ENCODE measurements at places on chromosomes 5 and 9. TPM values are rescaled to one million over a fixed set of nuclear protein-coding genes. Genes with fewer than 3 reads are reported as not detected.
A peak's percentile ranks its signal among the peaks of the same experiment; 100 is the strongest.

Gene SH2D3C
- total RNA-seq: 0.05 TPM

Gene CCNH
- total RNA-seq: 59.2 TPM

Gene SPINK4
- not detected for total RNA-seq

Gene C9
- total RNA-seq: 0.20 TPM

Gene GHR
- 0.55 TPM for total RNA-seq

Gene C7
- not detected for total RNA-seq

Gene PCDHGB2
- total RNA-seq: 0.35 TPM

Gene GRAMD2B
- 66.9 TPM for total RNA-seq

Gene PKD2L2
- not detected for total RNA-seq

Gene PCDHGA10
- 5.1 TPM for total RNA-seq

Gene TLX3
- total RNA-seq: 0.35 TPM

Gene SPINK7
- not detected for total RNA-seq

DNA sequence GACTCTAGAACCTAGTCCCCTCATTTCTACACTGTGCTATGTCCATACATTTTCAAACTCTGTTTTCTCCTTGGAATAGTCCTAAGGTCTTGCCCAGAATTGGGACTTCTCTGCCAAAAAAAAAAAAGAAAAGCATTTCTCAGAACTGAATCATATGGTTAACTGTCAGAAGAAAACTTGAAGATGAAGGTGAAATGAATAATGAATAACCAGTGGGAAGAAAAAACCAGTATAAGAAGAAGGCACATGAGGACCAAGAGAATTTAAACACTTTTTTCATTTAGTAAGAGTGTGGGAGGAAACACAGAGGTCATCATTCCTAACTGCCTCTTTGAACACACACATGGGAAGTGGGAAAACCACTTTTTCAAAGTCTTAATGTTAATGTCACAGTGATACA, 197.7 kb downstream of the PRELID2 start:
- DNase-seq: peak; percentile 26

- peak; percentile 85 for DNase-seq
These were observed 13.5 kb upstream of the TMED7 start for GRCh38 chr5:115639377-115639776.

- DNase-seq: no peak
These were observed 56.2 kb downstream of the CAMK4 start for GRCh38 chr5:111280282-111280951.

DNA sequence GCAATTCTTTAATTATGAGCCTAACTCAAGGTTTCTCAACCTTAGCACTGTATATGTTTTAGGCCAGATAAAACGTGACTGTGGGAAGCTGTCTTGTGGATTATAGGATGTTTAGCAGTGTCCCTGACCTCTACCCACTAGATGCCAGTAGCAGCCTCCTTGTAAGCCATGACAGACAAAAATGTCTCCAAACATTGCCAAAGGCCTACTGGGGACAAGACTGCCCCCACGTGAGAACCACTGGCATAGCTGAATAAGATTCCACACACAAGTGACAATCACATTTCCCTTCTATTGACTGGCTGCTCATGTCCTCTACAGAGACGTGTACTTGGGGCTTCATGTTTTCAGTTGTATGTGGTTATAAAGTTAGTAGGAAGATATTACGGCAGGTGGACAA, 55.4 kb downstream of the GOLM1 start:
- DNase-seq: no peak

DNA sequence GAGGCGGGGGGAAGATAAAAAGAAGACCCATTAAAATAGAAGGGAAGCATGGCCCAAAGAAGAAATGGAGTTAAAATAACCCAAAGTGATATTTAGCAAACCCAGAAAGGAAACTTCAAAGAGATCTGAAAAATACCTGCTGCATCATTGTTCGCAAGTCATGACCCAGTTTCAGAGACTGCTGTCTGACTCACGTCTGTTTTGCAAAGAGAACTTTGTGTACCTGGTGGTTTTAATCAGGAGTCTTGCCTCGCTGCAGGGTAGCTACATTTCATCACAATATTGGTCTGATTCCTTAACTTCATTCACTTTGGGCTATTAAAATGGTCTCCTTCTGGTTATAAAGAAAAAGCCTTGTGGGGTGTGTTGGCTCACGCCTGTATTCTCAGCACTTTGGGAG, 461.1 kb upstream of the DAP start:
- no peak for DNase-seq

DNA sequence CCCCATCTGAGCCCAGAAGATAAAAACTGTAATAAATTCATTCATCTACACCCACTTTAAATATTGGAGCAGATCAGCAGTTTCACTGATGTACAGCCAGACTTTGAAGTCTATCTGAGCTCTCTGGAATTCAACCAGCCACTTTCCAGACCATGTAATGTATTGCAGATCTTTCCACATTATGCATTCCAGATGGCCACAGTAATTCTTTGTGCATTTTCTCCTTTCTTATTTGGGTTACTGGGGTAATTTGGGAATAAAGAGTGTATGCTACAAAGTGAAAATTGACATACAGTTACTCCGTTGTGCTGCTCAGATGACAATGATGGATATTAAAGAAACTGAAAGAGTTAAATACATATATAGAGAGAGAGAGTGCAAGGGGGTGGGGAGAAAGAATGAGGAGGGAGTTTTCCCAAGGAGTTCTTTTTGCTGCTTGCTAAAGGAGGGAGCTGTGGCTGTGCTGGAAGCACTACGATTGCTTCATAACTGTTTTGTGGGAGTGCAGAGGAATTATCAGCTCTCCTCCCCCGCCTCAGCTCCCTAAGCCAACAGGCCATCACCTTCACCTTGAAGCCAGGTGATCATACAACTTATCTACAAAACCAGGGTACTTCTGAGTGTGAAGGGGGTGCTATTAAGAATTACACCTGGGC, 152.8 kb downstream of the GAS1 start:
- DNase-seq: no peak

DNA sequence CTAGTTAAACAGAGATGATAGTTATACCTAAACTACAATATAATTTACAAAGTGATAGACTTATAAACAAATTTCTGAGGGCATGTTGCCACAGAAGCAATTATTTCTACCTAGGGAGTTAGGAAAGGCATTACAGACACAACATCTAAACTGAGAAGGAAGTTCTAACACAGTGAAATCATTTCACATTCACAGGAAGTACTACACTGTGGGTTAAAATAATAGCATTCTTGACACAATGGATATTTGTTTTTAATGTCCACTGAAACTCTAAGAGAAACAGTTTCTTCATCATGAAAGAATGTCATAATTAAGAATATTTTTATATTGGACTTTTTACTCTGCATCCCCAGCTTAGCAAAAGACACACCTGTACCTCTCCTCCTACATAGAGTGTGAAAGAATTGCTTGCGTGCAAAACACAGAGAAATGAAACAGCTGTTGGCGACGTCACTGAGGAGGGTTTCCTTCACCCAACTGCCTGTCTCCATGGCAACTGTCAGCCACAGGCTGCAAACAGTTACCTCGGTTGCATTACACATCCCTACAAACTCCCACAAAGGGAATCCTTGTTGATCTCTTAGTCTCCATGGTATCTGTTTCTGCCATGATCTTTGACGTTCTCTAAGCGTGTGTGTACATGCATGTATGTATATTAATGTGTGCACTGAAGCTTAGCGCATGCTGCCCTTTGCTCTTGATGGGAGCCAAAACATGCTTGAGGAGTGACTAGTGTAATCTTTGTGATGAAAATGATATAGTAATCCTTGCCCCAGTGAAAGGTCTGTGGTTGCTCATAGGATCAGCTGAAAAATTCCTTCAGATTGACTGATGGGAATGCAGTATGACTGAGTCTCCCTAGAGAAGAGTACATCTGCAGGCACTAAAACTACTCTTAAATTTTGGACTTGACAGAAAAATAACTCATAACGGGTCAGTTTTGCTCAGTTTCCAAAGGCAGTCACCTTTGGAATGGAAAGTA, 168.5 kb downstream of the ACTL7B start:
- peak; percentile 41 for DNase-seq

- DNase-seq: no peak
These were observed 84.0 kb downstream of the COL5A1 start for GRCh38 chr9:134725605-134725940.

- DNase-seq: peak; percentile 75
These were observed 207.7 kb downstream of the TTLL11 start for GRCh38 chr9:121885345-121885901.

- DNase-seq: peak; percentile 48
These were observed 130.6 kb downstream of the DTWD2 start for GRCh38 chr5:118857700-118858099.

GRCh38 chr5:13625616-13626198, 318.8 kb downstream of the DNAH5 start:
- DNase-seq: peak; percentile 94

GRCh38 chr5:74336297-74336696, 304.2 kb downstream of the ENC1 start:
- DNase-seq: no peak

DNA sequence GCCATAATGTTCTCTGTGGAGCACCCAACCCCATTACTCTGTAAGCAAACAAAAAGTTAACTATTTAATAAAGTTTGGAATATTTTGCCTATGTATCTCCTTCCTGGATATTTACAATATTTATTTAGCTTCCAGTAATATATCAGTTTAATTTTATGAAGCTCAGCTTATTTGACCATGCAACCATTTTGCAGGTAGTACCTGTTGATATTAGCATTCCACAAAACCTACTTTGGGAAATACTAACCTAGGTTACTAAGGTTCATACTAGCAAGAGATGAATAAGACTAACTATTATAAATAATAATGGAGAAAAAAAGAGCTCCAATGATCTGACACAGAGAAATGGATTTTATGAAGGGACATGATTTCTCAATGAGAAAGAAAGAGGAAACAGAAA, 506.4 kb downstream of the PDE4D start:
- DNase-seq: no peak

GRCh38 chr9:109022873-109023272, 9.6 kb upstream of the CTNNAL1 start:
- peak; percentile 70 for DNase-seq

- peak; percentile 19 for DNase-seq
These were observed 379.0 kb upstream of the GRAMD2B start for GRCh38 chr5:126044111-126044668.

GRCh38 chr5:122007546-122007945, 45.8 kb downstream of the SRFBP1 start:
- no peak for DNase-seq

DNA sequence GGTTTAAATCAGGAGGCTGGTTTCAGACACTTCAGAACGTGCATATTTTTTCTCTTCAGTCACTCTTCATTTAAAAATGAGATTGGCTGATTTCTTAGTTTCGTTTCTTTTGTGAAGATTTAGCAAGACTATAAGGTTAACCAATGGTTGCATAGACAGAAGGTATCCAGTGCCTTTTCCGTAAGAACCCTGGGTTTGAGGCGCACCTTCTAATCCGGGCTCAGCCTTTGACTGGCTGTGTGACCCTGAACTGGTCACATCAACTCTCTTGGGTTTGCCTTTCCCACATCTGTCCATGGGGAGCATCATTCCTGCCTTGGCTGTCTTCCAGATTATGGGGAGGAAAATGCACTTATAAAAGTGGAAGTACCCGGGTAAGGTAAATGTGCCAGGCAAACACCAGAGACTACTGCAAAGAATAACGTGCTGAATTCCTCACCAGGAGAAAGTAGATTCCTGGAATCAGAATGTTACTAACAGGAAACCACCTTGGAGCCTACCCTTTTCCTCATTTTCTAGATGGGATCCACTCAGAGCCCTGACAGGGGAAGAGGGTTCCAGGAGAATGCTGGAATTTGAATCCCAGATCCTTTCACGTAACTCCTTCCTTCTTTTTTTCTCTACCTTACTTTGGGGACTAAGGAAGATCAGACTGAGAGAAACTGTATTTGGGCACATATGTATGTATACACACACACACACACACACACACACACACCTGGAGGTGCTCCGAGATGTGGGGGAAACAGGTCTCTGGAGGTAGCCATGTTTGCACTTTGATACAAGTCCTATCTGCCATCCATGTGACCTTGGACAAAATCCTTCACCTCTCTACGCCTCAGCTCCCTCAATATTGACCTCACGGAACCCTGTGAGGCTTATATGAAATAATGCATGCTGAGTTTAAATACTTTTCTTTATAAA, 6.8 kb downstream of the HAND1 start:
- DNase-seq: no peak

- DNase-seq: no peak
These were observed 66.5 kb downstream of the NDFIP1 start for GRCh38 chr5:142175039-142175438.

DNA sequence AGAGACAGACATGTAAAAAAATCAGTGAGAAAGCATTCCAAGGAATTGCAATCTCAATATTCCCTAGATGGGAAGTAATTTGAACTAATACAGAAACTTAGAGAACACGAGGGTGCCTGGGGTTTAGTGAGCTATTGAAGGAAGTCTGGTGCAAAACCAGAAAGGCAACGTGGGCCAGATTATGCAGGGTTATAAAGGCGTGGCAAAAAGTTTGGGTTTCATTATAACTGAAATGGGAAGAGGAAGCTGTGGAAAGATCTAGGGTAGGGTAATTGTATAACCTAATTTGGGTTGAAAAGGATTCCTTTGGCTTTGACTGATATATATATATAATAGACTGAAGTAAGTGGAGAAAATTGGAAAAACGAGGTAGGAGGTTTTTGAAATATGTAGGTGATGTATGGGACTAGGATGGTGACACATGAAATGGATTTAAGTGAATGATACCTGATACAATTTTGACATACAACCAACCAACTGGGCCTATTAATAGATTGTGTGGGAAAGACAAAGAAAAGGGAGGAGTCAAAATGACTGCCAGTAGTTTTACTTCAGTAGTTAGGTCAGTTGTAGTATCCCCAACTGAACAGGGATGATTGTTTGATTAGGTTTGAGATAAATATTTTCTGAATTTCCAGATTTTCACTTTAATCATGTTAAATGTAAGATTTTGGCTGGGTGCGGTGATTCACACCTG, 65.3 kb downstream of the FAM174A start:
- no peak for DNase-seq

DNA sequence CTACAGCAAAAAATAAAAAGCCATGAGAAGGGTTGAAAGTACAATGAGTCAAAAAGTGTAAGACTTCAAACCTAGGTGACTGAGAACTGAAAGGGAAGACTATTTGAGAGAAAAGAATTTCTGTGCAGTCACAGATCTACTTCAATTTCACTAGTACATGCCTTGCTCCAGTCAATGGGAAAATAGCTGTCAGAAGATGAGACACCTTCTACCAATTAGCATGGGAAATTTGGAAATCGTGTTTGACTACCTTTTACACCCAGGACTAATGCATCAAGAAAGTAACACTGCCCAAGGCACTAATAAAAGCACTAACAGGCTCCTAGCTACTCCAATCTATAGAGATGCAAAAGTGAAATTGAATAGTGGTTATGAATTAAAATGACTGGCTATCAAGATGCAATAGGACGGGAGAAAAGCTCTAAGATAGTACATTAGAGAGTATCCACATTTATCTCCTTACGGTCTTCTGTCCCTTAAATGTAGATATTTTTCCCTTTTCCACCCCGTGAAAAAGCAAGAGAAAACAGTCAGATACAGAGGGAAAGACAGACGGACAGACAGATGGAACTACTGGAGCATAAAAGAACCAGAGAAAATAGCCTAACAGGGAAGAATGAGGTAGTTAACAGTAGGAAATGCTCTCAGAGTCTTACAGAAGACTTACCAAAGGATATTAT, 15.2 kb downstream of the ERP44 start:
- DNase-seq: no peak

GRCh38 chr5:117880932-117881331, 1107.4 kb downstream of the DTWD2 start:
- DNase-seq: no peak

GRCh38 chr5:149851211-149851610, 93.4 kb downstream of the PDE6A start:
- no peak for DNase-seq

All from renal cortical epithelial cell (primary cell).